CD4-positive, alpha-beta memory T cell (primary cell): ENCODE measurements at places on chromosomes 5 and 9. TPM values are rescaled to one million over a fixed set of nuclear protein-coding genes. Genes with fewer than 3 reads are reported as not detected.

- no peak for DNase-seq
Measured at GRCh38 chr5:38284384-38284783, 26.0 kb downstream of the EGFLAM start.

DNA sequence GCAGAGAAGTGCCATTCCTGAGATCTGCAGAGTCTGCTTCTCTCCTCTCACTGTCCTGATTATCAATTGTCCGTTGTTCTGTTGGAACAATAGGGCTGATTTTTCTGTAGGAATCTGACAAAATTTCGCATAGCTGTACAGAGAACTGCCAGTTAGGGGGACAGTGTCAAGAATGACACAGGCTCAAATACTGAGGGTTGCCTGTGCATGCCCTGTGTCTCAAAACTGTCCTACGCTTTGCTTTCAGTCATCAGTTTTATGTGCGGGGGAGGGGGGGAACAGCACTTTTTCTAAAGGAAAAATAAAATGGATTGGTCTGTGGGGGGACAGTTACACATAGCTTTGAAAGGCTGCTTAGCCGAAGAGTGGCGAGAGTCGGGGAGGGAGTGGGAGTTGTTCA lies 248.6 kb downstream of the PDZD2 start:
- DNase-seq = no peak

Gene ANKRD33B
- total RNA-seq = 2.3 TPM

Gene ZNF608
- not detected for total RNA-seq

Gene HTR1A
- not detected for total RNA-seq
